8988T (cell line): ENCODE measurements at places on chromosomes 13 and 19.
A peak's percentile ranks its signal among the peaks of the same experiment; 100 is the strongest.

DNA sequence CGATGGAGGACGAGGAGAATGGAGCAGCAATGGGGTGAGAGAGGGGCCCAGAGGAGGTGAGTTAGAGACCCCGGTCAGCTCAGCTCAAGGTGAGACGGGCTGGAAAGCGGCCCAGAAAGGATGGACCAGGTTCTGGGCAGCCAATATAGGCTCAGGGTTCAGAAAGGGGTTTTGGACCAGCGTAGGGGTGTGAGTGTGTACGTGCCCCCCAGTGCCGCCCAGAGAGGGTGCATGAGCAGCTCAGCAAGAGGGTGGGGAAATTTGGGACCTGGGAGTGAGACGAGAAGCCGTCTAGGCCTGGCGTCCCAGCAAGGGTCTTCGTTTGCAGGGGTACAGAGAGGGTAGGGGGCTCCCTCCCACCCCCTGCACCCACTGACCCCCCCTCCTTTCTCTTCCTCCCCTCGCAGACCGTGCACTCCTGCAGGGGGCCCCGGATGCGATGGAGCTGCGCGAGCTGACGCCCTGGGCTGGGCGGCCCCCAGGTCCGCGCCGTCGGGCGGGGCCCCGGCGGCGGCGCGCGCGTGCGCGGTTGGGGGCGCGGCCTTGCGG lies 12.1 kb downstream of the FUT6 start:
- no peak for DNase-seq

DNA sequence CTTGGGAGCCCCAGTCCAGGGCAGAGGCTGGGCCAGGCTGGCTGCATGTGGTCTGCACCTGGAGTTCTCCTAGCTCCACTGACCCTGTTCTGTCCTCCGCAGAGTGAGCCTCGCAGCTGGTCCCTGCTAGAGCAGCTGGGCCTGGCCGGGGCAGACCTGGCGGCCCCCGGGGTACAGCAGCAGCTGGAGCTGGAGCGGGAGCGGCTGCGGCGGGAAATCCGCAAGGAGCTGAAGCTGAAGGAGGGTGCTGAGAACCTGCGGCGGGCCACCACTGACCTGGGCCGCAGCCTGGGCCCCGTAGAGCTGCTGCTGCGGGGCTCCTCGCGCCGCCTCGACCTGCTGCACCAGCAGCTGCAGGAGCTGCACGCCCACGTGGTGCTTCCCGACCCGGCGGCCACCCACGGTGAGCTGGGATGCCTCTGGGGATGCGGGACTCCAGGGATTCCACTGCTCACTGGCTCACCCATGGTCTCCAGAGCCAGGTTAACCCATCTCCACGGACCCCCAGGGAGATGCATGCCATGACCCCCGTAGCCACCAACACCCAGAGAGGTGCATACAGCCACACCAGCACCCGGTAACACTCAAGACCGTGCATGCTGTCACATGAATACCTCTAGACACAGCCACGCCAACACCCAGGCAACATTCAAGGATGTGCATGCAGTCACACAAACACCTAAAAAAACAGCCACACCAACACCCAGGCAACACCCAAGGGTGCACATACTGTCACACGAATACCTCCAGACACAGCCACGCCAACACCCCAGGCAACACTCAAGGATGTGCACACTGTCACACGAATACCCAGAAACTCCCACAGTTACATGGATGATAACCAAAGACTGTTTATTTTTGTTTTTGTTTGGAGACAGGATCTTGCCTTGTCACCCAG lies 8.2 kb downstream of the PKN1 start:
- no peak for DNase-seq

DNA sequence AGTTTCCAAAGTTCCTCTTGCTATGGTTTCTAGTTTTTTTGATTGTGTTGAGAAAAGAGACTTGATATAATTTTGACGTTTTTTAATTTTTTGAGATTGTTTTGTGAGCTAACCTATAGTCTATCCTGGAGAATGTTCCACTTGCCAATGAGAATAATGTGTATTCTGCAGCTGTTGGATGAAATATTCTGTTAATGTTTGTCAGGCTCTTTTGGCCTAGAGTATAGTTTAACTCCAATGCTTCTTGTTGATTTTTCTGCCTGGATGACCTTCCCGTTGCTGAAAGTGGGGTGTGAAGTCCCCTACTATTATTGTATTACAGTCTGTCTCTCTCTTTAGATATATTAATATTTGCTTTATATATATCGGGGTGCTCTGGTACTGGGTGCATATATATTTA lies 40.0 kb downstream of the RASA3 start:
- DNase-seq: no peak

GRCh38 chr19:10577951-10578350 lies 9.2 kb downstream of the AP1M2 start:
- no peak for DNase-seq

GRCh38 chr19:55695511-55696290 lies 20.7 kb downstream of the EPN1 start:
- DNase-seq: no peak

DNA sequence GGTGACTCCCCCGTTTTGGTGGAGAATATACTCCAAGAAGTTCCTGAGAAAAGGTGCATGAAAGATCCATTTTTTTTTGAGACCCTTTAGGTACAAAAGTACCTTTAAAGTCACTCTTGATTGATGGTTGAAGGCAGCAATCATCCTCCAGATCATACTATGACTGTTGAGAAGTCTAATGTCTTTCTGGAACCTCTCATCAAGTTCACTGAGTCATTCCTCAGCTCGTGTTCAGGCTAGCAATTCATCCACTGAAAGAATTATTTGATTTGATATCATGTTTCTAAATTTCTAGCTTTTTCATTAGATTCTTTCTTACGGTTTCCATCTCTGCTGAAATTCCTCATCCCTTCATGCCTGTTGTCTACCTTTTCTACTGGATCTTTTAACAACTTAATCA lies 65.1 kb upstream of the GJB6 start:
- DNase-seq: no peak

- no peak for DNase-seq
Observed at GRCh38 chr19:28288572-28289264, 924.2 kb downstream of the UQCRFS1 start.

DNA sequence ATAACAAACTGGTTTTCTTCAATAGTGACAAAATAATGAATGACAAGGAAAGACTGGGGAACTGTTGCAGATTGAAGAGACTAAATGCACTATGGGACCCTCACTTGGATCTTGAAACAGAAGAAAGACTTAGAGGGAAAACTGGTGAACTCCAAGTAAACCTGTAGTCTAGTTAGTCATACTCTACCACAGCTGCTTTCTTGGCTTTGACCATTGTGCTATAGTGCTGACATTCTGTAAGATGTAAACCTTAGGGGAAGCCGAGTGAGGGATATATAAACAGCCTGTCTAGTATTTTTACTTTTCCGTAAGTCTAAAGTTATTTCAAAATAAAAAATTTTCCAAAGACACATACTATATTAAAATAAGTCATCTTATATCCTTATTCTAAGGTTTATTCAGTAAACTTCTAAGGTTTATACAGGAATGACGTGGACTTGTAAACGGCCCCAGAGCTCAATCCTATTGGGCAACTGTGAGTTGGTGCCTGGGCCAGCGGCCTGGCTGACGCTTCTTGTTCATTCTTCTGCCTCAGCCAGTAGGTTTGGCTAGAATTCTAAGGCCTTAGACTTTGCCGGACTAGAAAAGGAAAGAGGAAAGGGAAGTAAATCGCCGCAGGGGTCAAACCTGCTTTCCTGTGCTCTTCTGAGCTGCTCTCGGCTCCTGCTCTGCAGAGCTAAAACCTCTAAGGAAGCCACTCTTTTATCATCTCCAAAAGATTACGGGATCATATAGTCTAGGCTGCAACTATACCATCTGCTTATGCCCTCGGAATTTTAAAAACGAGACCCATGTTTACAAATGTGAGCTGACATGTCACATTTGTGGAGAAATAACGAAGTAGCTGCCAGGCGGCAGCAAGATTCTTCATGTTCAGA lies 33.6 kb upstream of the UBE2L5 start:
- DNase-seq: no peak

- peak; percentile 97 for DNase-seq
Observed at GRCh38 chr19:18279516-18280246, 1.7 kb downstream of the JUND start.

DNA sequence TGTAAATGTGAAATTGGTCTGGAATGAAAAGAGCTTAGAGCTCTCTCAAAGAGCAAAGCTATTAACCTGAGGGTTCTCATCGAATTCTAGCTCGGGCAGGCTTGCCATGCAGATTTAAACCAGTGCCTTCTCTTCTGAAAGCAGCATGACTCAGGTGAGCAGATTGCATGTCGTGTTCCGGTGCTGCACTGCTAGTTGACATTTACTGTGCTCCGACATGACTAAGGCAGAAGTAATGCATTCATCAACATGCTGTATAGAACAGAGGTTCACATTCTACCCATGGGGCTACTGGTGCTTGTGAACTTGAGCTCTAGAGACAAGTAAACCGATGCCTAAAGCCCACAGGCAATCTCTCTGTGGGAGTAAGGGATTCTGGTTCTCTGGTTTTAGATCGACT lies 947.7 kb downstream of the EFNB2 start:
- no peak for DNase-seq

DNA sequence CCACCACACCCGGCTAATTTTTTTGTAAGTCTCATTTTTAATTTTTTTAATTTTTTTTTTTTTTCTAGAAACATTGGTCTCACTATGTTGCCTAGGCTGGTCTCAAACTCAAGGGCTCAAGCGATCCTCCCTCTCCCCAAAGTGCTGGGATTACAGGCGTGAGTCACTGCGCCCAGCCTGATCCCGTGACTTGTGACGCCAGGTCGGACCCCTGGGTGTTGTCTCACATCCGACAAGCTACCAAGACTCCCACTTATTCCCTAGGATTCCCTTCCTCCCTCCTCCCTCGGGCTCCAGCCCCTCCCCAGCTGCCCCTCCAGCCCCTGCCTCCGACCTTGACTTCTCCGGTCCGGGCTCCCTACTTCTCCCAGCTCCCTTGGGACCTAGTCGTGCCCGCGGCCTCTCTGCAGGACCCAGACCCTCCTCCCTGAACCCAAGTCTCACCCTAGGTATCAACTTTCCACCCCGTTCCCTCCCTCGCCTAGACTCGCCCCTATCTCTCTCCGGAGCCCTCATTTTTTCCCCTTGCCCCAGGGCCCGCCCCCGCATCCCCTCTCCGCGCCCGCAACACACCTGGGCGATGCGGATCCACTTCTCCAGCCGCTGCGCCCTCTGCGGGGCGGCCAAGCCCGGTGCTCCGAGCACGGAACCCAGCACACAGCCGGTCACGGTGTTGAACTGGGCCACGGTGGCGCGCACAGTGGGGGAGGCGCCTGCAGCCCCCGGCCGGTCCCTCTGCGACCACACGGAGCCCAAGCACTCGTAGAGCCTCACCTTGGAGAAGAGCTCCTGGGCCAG lies 13.1 kb downstream of the RGL3 start:
- no peak for DNase-seq

DNA sequence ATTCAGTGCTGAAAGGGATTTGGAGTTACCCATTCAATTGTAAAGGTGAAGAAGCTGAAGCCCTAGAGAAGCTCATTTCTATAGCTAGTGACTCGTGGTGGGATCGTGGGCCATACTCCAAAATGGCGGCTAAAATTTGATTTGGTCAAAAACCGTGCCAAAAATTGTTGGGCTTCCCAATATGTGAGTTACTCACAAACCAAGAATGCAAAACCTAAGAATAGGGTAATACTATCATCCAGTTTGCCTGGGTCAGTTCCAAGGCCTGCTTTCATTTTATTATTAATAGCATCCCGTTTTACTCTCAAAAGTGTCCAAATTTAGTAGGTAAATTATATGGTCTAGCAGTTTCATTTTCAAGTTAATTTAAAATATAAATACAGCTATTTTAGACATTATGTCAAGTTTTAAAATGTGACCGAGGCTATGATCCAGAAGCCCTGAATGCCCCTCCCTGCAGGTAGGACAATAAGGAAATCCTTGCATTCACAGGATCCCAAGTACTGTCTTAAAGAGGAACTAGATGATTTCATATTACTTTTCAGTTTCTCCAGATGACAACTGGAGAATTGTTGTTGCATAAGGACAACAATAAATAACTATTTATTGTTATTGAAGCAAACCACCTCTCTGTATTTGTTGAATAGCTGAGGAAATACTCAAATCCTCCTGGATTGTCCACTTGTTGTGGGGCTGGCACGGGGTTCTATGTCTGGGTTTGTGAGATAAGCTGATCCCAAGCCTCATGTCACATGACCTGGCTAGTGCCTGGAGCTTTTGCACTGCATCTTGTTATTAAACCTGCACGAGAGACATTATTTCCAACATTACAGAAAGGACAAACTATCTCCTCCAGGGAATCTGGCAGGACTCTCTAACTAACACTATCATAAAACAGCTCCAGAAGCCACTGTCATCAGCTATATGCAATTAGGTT lies 11.6 kb upstream of the RAP2A start:
- DNase-seq: no peak

- no peak for DNase-seq
Observed at GRCh38 chr19:5155586-5156210, 184.9 kb downstream of the PTPRS start.

DNA sequence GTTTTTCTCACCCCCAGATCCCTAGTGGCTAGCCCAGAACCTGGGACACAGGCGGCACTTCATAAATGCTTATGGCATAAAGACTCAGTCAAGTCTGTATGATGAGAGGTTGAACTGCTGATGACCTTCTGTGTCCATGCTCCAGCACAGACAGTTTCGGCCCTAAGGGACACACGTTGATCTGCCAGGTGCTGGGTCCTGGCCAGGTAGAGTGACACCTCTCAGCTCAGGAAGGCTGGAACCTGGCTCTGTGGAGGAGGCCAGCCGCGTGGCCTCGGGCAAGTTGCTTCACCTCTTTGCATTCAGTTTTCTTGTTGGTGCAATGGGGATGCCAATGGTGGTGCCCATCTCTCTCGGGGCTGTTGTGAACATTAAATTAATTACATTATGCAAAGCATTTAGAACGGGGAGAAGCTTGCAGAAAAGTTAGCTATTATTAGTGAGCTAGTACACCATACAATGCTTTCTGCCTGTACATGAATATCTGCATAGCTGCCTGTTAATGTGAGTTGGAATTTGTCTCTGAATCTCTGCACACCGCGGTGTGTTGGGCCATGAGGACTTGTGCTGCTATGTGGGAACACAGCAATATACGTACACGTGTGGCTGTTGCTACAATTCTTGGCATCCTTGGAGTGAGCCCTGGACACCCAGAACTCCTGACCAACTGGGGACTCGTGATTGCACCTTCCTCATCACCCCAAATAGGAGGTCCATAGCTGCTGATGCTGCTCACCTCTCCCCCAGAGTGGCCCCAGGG lies 8.4 kb downstream of the GADD45B start:
- DNase-seq: no peak

- DNase-seq: no peak
Observed at GRCh38 chr13:45046445-45046844, 57.1 kb downstream of the GPALPP1 start.

DNA sequence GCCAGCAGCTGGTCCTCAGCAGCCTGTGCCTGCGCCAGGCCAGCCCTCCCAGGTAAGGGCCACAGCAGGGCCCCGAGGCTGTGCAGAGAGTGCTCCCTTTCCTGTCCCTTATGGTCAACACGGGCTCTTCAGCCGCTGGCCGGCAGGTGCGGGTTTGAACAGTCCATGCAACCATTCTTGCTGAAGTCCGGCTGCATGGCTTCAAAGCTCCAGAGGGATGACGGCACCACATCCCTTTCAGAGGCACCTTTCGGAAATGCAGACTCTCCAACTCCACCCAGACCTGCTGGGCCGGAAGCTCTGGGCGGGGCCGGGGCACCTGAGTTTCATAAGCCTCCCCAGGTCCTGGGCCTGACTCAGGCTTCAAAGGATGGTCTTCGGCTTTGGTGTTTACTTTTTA lies 81.3 kb downstream of the SPACA7 start:
- no peak for DNase-seq

GRCh38 chr19:2848616-2849015 lies 7.3 kb downstream of the ZNF555 start:
- no peak for DNase-seq

GRCh38 chr13:50015258-50015657 lies at the start of gene KCNRG:
Gene KCNRG (plus strand): TSS chr13:50015444. CDS start chr13:50015494, 50 bp downstream.
- no peak for DNase-seq
